H4 (cell line): ENCODE measurements at places on chromosomes 7 and 10. TPM values are rescaled to one million over a fixed set of nuclear protein-coding genes. Genes with fewer than 3 reads are reported as not detected.

Gene CNTNAP2
- total RNA-seq, result 1.7 and 2.8 TPM in 2 replicates

DNA sequence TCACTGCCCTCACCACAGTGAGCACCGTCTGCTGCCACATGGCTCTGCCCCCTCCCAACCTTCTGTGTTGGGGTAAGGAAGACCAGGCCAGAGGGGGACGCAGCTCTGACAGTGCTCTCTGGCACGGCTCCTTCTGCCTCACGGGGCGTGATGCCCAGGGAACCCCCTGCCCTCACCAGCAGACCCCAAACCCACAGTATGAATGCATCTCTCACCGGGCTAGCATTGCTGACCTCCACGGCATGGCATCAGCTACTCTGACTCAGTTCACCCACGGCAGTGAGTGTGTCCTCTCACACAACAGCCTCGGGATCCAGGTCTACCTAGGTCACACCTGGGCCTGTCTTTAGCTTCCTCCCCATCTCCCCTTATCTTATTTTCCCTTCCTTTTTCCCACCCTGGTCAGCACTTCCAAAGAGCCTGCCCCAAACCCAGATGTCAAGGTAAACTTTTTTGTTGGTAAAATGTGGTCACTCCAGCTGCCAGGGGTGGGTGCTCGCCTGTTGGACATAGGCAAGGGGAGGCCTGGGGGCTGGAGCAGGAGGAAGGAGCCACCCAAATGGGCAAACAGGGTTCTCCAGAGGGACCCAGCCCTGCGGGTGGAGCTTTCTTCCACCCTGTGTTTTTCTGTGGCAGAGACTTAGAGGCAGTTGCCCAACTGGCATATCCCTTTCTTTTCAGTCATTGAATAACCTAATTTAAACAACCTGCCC, 4.4 kb downstream of the CALML3 start:
- no peak for DNase-seq

DNA sequence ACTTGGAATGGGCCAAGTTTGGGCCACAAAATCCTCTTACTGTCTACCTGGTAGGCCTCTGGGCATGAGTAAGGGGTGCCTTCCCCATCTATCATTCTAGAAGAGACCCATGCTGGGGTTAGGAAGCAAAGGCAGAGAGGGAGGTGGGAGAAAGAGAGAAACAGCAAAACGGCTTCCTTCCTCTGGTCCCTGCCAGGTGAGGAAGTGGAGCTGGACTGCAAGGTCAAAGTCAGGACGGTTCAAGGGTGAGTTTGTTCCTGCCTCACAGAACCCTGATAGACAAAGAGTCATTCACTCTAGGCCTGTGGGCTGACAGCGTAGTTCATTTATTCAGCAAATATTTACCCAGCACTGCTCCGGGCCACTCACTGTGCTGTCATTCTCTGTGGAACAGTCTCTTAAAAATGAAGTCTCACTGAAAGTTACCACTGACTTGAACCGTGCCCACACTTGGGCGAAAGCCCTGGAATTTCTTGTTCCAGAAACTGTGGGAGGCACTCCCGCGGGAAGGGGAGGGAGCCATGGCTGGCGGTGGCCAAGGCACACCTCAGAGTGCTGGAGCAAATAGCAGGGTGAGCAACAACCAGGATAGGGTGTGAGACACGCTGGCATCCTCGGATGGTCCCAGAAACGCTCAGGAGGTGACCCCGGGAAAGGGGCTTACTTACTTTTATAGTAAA, 26.2 kb upstream of the ECHDC3 start:
- DNase-seq, result no peak

DNA sequence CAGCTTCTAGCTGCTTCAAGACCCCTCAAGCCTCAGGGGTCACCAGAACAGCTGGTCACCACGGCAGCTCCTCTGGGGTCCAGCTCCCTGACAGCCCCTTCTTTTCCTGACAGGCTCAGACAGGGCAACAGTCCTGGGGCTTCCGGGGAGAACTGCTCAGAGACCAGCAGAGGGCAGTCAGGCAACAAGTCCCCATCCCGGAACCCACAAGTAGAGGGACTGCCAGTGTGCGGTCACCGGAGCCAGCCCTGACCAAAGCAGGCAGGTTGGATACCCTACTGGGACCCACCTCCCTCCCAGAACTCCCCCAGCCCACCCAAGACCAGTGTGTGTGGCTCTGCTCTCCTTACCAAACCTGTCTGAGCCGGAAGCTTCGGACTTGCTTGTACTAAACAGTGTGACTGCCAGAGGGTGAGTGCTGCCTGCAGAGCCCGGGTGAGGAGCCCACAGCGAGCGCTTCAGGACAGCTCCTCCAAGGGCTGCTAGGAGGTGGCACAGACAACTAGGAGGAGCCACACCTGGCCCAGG, 40.3 kb downstream of the YKT6 start:
- peak; percentile 93 for DNase-seq

DNA sequence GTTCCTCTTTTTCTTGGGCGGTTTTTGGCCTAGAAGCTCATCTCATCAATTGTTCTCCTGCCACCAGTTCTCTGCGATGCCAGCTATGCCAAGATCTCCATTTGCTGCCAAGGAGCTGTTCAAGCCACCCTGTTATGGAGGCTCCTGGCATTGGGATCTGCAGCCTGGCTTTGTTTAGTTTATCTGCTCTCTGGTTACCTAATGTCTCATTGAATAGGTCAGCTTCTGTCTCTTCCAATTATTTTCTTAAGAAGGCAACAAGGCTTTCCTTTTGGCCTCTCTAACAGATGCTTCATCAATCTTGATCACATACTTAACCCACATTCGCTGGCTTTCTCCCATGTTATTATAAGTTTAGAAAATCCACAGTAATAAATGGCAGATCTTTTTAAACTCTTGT, 20.6 kb upstream of the SDK1 start:
- no peak for DNase-seq
